ENCODE measurements at places on chromosomes 3 and 15. TPM values are rescaled to one million over a fixed set of nuclear protein-coding genes. Genes with fewer than 3 reads are reported as not detected.
A peak's percentile ranks its signal among the peaks of the same experiment; 100 is the strongest.

- H3K27me3 ChIP-seq: no peaks in the 10 kb centered on the region
- H3K4me1 ChIP-seq: peaks cover 5% of the 10 kb centered on the region
- no peak overlapping the region for H3K4me3 ChIP-seq
- H3K27ac ChIP-seq: peak overlapping the region; percentile 87
- DNase-seq: peak; percentile 61
Observed at GRCh38 chr15:40957581-40958051, 4.3 kb downstream of the CHAC1 start.

DNA sequence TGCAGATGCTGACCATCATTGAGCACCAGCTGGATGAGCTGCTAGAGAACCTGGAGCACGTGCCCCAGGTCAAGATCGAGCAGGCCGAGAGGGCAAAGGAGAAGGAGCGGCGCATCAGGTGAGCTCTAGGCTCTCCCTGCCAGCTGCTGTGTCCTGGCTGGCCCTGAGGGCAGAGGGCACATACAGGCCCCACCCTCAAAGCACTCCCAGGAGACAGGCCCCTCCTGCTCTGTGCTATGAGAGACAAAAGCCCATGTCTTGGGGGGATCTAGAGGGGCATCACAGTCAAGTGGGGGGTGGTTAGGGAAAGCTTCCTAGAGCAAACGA lies 39.5 kb downstream of the CFAP100 start:
- H3K27ac ChIP-seq: no peak overlapping the region
- H3K27me3 ChIP-seq: no peaks in the 10 kb centered on the region
- H3K4me1 ChIP-seq: no peaks in the 10 kb centered on the region
- H3K4me3 ChIP-seq: no peak overlapping the region

Gene VILL
- total RNA-seq: 6.3 TPM

Gene NPAP1
- total RNA-seq: not detected

Gene MOBP
- total RNA-seq: not detected

Data from ascending aorta (tissue), 2 donors.